ENCODE measurements at places on chromosomes 6 and 20.

- no peak for DNase-seq
Measured at GRCh38 chr6:38264605-38265004, 375.1 kb downstream of the BTBD9 start.

GRCh38 chr6:168563656-168564055 is 122.7 kb downstream of the SMOC2 start:
- DNase-seq: no peak

DNA sequence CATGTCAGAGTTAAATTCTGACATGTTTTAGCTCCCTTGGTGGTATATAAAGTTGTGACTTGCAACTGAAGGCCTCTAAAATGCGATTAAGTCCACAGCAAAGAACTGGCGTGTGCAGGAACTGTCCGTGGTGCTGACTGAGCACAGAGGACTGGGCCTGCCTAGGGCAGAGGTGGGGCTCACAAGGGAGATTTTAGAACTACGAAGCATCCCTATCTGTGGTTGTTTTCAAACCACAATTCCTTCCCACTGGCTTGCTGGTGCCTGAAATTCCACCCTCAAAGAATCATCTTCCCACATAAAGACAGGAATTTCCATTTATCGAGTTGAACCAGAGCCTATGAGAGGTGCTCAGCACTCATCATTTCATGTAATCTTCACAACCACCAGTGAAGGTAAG is 30.1 kb downstream of the RIMS4 start:
- peak; percentile 58 for DNase-seq

DNA sequence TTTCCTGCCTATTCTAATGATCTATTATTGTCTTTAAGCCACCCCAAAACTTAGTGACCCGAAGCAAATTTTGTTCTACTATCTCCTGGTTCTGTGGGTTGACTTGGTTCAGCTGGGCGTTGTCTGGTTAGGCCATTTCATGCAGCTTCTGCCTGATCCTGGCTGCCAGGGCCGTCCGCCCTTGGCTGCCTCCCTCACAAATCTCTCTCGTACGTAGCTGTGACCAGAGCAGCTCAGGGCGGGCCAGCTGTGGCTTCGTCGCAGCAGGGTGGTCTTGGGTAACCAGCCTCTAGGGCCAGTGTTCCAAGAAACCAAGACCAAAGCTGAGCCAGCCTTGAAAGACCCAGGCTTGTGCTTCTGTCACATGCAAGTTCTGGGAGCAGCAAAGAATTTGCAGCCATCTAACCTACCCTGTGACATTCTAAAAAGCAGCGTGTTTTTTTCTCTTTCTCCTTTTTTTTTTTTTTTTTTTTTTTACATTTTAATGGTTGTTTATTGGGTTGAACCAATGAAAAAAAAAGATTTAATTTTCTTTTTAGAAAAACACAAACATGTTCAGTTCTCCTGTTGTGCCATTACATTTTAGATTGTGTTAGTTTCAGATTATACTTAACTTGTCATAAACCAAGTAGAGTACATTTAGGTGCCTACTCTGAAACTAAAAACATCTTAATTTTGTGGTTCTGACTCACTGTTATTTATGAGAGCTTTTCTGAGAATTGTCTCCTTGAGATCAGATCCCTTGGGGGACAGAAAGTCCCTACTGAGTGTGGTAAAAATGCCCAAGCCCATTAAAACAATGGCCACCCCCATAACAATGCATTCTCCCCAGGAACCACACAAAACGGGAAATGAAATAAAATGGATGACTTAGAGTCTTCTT is 83.9 kb downstream of the ZDHHC14 start:
- no peak for DNase-seq

DNA sequence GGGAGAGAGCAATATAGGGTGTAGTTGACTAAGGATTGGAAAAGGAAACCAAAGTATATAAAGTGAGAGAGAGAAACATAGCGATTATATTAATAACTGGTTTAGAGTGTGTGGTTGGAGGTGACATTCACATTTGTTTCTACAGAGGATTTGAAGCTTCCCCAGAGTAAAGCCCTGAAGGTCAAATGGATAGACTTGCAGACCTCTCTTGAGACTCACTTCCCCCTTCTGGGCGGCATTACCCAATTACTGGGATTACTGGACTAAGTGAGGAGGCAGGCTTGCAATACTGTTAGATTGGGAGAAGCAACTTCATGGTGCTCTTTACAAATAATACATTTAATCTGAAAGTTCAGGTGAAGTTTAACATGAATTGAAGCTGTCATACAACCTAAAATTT is 10.7 kb downstream of the FIG4 start:
- DNase-seq: no peak

DNA sequence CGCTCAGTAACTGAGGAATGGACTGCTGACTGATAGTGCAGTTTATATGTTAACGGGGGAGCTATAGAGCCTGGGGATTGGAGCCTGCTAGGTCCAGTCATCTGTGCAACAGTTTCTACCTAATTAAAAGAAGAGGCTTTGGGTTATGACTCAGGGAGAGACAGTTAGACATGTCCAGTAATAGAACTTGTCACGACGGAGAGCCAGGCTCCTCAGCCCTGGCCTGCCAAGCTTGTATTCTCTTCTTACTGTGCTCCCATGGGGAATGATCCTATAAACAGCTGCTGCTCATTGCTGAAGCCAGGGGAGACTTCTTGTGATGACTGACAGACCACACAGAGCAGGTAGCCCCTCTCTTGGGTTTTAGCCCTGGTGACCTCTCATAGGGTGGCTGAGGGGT is 69.3 kb downstream of the SYNJ2 start:
- no peak for DNase-seq

DNA sequence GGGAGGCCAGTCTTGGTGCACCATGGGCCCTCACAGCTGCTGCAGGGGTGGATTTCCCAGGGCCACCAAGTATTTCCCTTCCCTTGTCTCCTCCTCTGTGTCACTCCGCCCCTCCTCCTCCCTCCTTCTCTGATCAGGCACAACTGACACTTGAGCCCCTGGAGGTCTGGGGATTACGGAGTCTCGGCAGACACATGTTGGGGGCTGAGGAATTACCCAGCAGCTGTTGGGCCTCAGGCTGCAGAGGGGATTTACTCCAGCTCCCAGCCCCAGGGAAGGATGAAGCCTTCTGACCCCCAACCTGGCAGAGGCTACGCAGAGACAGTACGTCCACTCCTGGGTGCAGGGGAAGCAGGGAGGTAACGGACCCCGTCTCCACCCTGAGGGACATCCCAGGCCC is 420.5 kb upstream of the SULF2 start:
- DNase-seq: no peak

DNA sequence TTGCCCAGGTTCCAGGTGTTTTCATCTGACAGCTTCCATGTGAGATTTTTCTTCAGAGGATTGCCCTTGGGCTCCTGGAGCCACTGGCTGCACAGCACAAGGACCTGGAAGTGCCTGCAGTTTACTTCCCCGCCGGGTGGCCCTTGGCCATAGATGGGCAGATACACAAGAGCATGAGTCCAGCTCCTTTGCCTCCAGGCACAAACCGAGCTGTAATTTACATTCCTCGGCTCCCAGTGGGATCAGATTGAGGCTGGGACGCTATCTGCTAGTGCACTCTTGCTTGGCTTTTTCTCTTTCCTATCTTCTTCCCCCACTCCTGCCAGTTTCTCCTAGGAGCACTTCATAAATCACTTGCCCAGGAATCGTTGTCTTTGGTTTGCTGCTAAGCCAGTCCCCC is 85.4 kb upstream of the RALY start:
- DNase-seq: no peak

- DNase-seq: no peak
Measured at GRCh38 chr20:51236421-51236820, 213.5 kb upstream of the KCNG1 start.

GRCh38 chr20:5586720-5587119 is 163.5 kb upstream of the SHLD1 start:
- no peak for DNase-seq

DNA sequence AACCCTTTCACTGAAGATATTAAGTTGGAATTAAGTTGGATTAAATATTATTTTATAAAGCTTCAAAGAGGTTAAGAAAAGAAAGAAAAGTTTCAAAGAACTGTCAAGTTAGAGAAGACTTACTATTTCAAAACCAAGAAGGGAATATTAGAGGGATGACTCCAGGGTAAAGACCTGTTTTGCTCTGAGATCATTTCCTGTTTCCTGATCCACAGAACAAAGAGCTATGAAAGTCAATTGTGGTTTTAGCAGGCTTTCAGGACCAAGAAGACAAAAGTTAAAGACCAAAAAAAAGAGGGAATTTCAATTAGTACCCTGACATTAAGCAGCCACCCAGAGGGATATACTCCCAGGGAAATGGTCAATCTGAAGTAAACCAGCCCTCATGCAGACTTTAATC is 19.4 kb downstream of the ESF1 start:
- no peak for DNase-seq

GRCh38 chr6:125268765-125269164 is 33.0 kb downstream of the HDDC2 start:
- DNase-seq: no peak

DNA sequence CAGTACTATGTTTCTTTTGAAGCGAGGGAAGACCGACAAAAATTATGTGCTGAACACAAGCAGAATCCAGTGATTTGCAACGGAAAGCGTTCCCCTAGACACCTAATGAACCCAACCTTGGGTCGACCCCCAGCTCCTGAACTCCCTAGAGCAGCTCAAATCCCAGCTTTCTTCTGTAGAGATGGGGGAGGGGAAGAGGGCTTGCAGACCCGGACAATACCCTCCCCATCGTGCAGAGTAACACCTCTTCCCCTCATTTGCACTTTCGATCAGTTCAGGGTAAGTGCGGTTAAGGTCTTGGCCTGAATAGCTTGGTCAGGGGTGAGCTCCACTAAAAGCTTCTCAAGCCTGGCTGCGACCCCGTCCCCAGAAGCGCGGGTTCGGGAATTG is 404 bp downstream of the CEP162 start:
- no peak for DNase-seq

- no peak for DNase-seq
Measured at GRCh38 chr6:150560004-150560883, 39.4 kb upstream of the PLEKHG1 start.

- peak; percentile 91 for DNase-seq
Measured at GRCh38 chr6:118651282-118652050, at the start of gene CEP85L. Gene CEP85L (minus strand): TSS chr6:118651591. CDS start chr6:118651269, 322 bp downstream.
